ENCODE measurements at places on chromosomes 1 and 21. TPM values are rescaled to one million over a fixed set of nuclear protein-coding genes. Genes with fewer than 3 reads are reported as not detected.

The CHI3L1 gene
- polyA plus RNA-seq = not detected

The RPTN gene
- polyA plus RNA-seq = not detected

The IQCC gene
- 1.7 TPM for polyA plus RNA-seq

The LCE2D gene
- not detected for polyA plus RNA-seq

The MR1 gene
- 0.18 TPM for polyA plus RNA-seq

The LCA5L gene
- 0.73 TPM for polyA plus RNA-seq
